ENCODE measurements at places on chromosomes 2 and 18.

GRCh38 chr2:166944909-166945308 lies 56.6 kb downstream of the XIRP2 start:
- DNase-seq = no peak

GRCh38 chr18:26556573-26556972 lies 8.2 kb upstream of the KCTD1 start:
- DNase-seq = no peak

DNA sequence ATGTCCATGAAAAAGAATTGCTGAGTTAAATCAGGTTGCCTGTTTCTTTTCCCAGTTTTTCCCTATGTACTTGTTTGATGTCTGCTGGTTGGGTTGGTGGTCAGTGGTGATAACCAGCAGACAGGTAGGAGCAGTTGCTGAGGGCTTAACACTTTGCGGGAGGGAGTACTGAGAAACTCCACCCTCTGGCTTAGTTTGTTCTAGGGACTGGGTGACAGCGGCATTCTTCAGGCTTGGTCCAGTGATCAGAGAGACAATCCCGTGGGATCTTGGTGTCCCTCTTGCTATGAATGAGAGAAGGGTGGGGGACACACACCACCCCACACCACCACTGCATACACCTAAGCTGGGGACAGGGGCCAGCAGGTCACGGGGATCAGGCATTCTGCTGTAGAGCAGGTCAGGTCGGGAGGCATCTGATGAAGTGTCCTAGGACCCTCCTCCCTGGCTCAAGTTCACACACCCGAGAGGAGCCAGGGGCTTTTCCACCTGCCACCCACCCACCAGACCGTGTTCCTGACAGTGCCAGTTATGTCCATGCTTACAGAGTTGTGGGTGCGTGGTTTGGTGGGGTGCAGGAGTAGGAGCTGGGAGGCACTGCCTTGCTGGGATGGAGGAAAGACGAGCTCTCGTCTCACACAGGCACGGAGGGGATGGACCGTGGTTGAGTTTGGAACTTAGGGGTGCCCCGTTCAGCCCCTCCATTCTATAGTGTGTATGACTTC lies 21.3 kb upstream of the ALLC start:
- DNase-seq = peak; percentile 63

- DNase-seq = no peak
These were observed 120.0 kb upstream of the OSR1 start for GRCh38 chr2:19478409-19478808.

DNA sequence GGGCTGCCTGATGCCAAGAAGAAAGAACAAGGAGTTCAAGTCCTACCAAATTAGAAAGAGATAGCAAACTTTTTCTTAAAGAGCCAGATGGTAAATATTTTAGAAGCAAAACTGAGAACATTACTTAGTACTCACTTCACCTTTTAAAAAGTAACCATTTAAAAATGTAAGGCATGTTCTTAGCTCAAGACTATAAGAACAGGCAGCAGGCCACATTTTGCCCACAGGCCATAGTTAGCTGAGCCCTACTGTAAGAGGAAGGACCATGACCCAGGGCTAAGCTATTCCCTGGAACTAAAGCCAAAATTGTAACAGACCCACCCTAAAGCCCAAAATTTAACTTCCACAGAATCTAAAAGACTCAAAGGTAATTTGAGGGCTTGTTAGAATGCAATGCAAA lies 31.3 kb downstream of the USP40 start:
- no peak for DNase-seq

- DNase-seq = peak; percentile 73
These were observed 4.6 kb downstream of the B3GNT7 start for GRCh38 chr2:231399853-231400680.

DNA sequence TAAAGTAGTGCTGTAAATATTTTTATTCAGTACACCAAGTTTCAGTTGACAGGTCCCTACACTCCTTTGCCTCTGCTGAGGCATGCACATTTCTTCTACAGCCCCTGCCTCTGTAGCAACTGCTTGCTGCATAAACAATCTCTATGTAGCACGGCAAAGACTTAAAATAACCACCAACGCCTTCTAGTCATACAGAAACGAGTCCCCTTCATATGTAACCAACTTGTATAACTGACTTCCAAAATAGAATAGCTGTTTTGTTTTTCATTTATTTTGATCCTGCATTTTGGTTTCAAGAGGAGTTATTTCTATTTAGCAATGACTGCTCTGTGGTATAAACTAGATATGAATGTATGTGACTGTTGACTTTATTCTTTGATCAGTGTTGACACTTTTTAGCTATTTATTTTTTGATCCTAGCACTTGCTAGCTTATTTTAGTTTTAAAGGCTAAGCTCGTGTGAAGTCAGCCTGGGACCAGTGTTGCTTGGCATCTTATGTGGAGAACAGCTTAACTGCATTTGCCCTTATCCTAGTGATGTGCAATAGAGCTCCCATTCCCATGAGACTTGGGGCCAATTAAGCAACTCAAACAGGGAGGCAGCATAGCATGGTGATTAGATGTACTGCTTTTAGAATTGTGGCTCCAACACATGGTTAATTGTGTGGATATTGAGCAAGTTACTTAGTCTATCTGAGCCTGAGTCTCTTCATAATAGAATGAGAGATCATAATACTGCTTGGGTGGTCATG lies 79.6 kb downstream of the HRH4 start:
- DNase-seq = no peak

DNA sequence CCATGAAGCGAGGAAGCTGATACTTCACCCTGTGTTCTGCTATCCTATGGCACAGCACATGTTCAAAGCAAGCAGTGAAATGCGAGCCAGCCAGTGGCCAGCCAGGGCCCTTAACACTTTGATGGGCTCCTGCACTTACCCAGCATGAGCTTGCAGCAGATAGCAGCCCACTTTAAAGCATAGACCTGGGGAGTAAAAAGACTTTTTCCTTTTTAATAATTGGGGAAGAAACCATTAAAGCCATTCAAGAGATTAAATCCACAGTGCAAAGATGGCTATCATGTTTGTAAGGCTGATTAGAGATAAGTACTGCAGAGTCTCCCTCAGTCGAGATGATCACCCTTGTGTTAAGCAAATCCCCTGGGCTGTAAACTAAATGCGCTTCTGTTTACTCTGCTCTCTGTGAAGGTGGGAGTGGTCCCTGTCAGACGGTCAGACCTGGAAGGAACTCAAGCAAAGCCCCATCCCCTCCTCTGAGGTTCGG lies 15.7 kb downstream of the CCBE1 start:
- DNase-seq = no peak

- DNase-seq = no peak
These were observed 46.4 kb downstream of the TIMM21 start for GRCh38 chr18:74194691-74195090.

- no peak for DNase-seq
These were observed 111.3 kb downstream of the PTPRM start for GRCh38 chr18:7678389-7678788.

- DNase-seq = no peak
These were observed 22.5 kb upstream of the MTA3 start for GRCh38 chr2:42545841-42546390.

DNA sequence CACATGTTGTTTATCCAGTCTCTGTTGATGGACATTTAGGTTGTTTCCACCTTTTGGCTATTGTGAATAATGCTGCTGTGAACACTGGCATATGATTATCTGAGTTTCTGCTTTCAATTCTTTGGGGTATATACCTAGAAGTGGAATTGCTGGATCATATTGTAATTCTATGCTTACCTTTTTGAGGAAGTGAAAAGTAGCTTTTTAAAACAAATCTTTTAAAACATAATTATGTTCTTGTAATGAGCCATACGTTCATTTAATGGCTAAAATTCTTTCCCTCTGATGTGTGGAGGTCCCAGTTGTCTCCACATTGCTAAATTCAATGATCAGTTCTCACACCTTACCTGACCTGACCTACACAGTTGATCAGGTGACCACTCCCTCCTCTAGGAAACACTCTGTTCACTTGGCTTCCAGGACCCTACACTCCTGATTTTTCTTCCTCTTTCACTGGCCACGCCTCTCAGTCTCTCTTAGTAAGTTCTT lies 27.8 kb upstream of the SERTAD2 start:
- no peak for DNase-seq

- DNase-seq = no peak
These were observed 331.2 kb upstream of the MYT1L start for GRCh38 chr2:2662037-2662846.

GRCh38 chr2:49403637-49404036 lies 249.3 kb upstream of the FSHR start:
- DNase-seq = no peak

GRCh38 chr2:147909178-147909577 lies 64.3 kb downstream of the ACVR2A start:
- no peak for DNase-seq

DNA sequence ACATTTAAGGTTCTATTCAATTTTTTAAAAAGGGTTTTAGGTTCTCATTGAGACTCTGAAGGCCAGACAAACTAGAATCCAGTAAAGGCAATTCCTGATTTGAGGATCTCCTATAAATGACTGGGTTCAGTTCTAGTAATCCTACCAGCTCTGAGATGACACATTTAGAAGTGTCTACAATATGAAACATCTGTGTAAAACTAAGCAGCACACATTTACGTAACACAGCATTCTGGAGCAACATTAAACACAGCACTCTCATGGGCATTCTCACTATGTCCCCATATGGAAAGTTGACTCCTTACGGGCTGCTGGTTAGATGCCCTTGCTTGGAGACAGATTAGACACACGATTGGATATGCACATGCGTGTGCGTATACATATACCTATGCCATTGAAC lies 114.4 kb downstream of the ZNF385B start:
- DNase-seq = no peak

DNA sequence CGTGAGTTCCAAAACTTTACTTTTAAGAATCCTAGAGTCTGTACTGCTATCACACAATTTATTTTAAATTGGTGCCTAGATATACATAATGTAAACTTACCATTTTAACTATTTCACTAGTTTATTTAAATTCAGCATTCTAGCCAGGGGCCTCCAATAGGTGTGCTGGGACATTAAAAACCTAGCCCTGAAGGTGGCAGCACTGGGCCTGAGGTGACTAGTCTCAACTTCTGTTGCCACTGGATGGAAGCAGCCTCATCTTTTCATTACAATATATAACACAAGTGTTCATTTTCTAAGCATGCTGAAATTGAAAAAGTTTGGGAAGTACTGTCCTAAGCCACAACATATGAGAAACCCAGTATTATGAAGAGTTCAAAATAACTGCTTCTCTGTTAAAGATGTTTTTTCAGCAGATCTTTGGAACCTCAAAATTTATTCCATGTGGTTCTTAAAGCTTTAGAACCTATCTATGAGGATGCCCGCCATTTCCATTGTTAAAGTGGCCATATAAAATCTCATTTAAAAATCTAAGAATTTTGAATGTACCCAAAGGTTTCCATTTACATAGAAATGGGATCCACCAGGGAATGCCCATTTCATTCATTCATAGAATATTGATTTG lies 2.9 kb upstream of the RBBP8 start:
- DNase-seq = peak; percentile 89

DNA sequence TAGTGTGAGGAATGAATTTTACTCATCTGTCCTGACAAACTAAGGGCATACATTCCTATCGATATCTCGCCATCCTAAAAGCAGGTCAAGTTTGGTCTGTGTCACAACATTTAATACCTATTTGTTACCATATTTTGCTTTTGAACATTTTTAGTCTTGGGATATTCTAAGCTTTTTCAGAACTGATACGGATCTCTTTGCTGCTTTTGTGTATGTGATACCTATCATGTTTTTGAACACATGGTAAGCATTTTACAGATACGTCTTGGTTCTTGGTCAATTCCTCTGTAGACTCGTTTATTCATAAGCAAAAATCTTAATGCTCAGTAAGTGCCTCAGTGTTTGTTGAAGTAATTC lies 592 bp downstream of the ZNF397 start:
- DNase-seq = no peak

GRCh38 chr18:24373328-24373727 lies 24.3 kb downstream of the OSBPL1A start:
- no peak for DNase-seq

DNA sequence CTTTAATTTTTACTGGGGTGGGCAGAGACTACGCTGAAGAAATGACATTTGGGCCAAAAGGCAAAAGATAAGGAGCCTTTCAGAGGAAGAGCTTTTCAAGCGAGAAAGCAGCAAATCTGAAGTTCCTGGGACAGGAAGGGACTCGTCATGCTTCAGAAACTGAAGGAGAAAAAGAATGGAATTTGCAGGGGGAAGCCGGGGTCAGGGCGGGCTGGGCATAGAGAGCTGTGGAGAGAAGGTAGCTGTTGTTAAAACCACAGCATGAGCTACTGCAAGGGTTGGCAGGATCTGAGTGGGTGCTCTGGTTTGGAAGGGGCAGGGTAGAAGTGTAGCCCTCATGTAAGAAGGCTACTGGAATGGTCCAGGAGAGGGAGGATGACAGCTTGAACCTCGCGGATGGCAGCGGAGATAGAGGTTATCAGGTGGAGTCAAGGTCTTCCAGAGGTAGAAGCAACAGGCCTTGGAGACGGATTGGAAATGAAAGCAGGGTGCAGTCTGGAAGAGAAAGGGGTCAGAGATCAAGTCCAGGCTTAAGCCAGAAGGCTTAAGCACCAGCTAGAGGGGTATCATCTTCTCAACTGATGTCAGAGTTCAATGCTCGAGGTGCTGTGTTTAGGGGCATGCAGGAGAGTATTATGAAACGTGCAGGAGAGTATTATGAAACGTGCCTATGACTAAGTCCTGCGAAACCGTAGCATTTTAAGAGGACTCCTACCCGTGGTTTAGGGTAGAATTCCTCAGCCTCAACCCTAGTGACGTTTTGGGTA lies 18.9 kb downstream of the ATP8B1 start:
- DNase-seq = no peak

DNA sequence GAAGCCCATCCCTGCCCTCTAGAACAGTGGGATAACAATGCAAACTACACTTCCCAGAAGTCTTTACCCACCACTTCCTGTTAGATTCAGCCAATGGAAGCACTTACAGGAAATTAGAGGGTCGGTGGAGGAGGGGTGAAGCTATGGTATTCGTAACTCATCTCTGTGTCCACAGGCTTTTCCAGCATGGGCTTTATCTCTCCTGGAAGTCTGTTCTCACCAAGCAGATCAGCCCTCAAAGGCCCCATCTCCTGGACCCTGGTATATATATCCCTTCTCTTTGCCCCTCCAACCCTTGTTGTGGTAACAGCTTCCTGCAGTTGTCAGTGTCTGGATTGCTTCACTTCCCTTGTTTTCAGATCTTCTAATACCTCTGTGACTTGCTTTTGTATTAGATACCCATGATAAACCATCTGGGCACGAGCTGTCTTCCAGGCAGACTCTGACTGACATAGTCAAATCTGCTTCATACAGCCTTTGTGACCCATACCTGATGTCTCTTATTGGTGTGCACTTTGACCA lies 475.0 kb upstream of the POU3F3 start:
- no peak for DNase-seq

GRCh38 chr2:110744429-110744828 lies 12.1 kb downstream of the ACOXL start:
- no peak for DNase-seq
